ENCODE measurements at places on chromosomes 12 and 14.

GRCh38 chr12:96988919-96989318 is 81.9 kb downstream of the NEDD1 start:
- no peak for DNase-seq

GRCh38 chr12:76242813-76243550 is 105.2 kb downstream of the BBS10 start:
- DNase-seq = no peak

GRCh38 chr14:48382961-48383360 is 707.6 kb upstream of the MDGA2 start:
- no peak for DNase-seq

DNA sequence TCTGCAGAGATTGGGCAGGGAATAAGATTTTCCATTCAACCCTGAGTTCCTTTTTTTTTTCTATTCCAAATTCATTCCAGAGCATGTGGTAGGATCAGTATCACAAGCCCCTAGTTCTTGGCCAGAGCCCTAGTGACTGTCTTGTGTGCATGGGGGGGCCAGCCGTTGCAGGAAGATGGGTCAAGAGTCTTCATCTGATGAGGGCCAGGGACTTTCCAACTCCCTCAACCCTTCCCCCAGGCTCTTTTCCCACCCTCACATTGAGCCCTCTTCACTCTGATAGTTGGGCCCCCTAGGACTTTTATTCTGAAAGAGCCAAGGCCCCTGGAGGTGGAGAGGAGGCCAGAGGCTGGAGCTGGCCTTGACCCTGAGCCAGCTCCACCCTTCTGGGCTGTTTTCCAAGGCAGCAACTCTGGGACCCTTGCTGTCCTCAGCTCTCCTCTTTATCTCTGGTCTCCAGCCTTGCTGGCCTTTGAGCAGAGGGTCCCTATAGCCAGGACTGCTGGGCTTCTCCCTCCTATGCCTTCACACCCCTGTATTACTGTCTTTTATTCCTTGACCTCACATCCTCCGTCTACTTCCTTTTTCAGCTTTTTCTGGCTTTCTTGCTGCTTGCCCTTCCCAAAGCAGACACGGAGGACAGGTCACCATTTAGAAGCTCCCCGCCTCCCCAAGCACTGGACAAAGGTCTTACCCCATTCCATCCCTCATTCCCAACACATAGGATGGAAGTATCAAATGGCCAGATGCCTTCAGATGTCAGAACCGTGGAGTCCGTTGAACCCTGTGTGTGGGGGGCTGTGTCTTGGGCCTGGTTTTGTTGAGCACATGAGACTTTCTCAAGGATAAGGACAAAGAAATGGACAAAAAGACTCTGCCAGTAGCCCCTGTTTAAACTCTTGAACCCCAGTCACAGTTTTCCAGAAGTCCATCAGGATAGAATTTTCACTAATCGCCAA is 5.6 kb downstream of the RBP5 start:
- DNase-seq = no peak

- no peak for DNase-seq
Measured at GRCh38 chr14:32933629-32934072, 5.0 kb upstream of the NPAS3 start.

DNA sequence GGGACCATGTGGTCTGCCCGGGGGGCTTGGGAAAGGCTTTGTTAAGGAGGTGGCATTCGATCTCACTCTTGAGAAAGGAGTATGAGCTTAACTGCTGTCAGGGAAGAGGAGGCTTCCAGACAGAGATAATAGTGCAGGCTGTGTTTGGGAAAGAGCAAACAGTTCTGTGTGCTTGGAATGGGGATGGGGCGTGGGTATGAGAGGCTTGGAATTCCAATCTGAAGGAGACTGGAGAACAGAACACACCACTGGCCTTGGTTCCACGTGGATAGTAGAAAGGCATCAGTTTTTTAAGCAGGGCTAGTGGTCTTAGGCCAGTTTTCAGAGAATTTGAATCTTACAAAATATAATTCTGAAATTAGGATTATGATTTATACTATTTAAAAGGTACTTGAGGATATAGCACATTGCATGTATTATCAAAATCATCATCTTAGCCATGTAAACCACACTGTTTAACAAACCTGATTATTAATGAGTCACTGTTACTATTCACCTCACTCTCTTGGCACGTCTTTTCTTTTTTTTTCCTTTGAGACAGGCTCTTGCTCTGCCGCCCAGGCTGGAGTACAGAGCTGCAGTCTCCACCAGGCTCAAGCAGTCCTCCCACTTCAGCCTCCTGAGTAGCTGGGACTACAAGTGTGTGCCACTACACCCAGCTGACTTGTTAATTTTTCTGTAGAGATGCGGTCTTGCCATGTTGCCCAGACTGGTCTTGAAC is 38.5 kb upstream of the KCNK13 start:
- no peak for DNase-seq

- no peak for DNase-seq
Measured at GRCh38 chr12:6114476-6114870, 10.0 kb downstream of the VWF start.

DNA sequence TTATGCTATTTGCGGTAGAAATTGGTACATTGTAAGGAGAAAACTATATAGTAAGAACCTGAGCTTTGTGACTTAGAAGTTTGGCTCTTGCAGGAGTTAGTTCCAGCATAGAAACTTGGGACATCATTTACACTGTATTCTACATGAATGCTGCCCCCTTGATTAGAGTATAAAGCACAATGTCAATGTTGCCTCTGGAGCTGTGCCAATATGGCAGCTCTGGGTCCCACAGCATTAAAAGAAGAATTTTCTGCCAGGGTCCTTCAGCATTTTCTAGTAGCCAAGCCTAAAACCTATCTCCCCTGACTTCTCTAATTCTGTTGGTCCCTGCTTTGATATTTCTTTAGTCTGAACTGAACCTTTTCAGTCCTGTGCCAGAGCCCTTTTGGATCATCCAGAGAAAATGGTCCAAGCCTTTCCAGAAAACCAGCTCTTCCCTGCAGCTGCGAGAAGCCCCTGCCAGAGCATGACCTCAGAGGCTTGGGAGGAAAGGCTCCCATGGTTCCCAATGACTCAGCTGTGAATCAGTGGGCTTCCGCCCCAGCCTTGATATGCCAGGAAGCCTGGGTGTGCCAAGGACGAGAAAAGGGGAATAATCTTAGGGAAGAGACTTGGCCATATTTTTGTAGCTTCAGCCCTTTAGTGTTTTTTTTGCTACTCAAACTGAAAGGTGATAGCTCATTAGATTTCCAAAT is 43.2 kb downstream of the PLEKHG7 start:
- DNase-seq = no peak

- DNase-seq = no peak
Measured at GRCh38 chr14:101167428-101167827, 263.9 kb upstream of the RTL1 start.

- no peak for DNase-seq
Measured at GRCh38 chr12:65171073-65171472, 1.7 kb downstream of the LEMD3 start.

DNA sequence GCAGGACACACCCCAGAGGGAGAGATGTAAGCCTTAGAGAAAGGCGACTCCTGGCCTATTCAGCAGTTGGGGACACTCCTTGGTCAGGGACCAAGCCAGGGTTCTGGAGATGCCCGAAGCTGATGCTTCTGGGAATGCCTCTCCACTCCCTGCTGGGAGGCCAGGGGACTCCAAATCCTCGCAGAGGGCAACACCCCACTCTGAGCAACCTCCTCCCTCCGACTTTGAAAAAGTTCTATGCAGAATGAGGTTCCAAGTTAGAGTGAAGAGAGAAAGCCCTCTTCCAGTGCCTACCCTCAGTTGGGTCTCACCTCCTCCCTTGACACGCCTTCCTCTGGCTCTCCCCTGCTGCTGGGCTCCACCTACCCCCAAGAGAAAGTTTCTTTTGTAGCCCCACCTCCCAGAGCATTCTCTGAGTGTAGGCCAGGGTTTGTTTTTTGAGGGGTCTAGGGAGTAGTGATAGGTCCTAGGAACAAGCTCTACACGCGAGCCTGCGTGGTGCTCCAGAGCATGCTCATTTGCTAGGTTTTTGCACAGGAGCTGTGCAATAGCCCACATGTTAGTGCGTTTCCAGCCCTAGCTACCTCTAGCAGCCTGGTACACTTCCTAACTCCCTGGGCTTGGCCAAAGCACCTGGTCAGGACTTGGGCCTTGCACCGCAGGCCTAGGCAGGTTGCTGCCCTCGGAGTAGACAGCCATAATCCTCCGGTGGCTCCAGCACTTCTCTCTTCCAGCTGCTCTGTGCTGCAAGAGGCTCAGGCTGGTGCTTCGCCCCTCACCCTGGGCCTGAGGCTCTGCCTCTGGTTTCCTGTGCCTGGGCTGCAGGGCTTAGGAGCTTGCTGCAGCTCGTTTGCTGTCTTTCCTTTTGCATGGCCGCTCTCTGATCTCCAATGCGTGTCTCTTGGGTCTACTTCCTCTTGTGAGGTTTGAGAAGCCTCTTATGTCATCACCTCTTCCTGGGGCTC is 590 bp upstream of the CEBPE start:
- DNase-seq = peak; percentile 29

DNA sequence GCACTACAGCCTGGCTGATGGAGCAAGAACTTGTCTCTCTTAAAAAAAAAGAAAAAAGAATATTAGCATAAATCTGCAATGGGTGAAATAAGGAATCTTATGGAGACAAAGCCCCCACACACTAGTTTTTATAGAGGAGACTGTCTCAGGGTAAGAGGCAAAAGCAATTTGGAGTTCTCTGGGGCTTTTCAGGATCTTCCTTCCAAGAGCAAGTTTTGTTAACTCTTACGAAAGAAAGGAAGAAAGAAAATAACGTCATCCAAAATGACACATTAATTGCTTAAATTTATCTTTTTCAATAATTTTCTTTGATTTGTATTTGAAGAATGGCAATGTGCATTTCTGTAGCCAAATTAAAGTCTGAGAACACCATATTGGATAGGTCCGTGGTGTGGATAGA is 3.8 kb downstream of the PDE6H start:
- no peak for DNase-seq

- no peak for DNase-seq
Measured at GRCh38 chr12:51714666-51715065, 123.6 kb downstream of the SCN8A start.

DNA sequence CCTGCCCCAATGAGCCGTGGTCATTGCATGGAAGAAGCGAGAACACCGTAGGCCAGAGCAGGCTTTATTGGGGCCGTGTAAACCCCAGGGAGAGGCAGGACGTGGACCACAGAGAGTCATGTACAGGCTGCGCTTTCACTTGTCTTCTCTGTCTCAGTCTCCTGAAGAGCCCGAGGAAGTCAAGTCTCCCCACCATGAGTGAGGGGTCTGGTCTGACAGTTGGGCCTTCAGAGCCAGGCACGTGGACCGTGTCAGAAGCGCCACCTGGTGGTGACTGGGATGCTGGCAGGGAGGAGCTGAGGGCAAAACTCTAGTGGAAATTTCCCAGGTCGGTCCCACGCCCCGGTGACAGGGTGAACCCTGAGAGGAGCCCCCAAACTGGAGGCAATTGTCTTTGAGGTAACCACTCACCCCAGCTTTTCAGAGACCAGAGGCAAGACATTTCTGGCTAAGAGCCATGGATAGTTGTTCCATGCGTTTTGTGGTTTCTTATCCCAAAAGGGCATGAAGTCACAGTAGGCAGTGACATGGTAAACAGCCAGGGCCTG is 17.4 kb downstream of the RPS6KL1 start:
- peak; percentile 49 for DNase-seq

- no peak for DNase-seq
Measured at GRCh38 chr12:219891-220352, 6.0 kb upstream of the SLC6A12 start.

- DNase-seq = no peak
Measured at GRCh38 chr12:79187032-79187431, 322.5 kb downstream of the SYT1 start.

GRCh38 chr12:26192142-26192541 is 3.2 kb upstream of the SSPN start:
- no peak for DNase-seq

GRCh38 chr14:56794557-56795283 is 15.6 kb downstream of the OTX2 start:
- DNase-seq = no peak

- no peak for DNase-seq
Measured at GRCh38 chr12:14769466-14769968, 33.8 kb downstream of the WBP11 start.

GRCh38 chr12:60415351-60415750 is 819.5 kb downstream of the SLC16A7 start:
- no peak for DNase-seq

- DNase-seq = no peak
Measured at GRCh38 chr12:63226792-63227463, 75.9 kb upstream of the AVPR1A start.

- DNase-seq = no peak
Measured at GRCh38 chr12:47149146-47149545, 69.4 kb upstream of the AMIGO2 start.

DNA sequence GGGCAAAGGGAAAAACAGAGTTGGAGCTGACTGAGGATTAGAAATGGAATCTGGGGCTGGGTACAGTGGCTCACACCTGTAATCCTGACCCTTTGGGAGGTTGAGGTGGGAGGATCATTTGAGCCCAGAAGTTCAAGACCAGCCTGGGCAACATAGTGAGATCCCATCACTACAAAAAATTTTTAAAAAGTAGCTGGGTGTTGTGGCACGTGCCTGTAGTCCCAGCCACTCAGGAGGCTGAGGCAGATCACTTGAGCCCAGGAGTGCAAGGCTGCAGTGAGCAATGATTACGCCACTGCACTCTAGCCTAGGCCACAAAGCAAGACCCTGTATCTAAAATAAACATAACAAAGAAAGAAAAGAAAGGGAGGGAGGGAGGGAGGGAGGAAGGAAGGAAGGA is 14.9 kb upstream of the DCP1B start:
- DNase-seq = no peak

DNA sequence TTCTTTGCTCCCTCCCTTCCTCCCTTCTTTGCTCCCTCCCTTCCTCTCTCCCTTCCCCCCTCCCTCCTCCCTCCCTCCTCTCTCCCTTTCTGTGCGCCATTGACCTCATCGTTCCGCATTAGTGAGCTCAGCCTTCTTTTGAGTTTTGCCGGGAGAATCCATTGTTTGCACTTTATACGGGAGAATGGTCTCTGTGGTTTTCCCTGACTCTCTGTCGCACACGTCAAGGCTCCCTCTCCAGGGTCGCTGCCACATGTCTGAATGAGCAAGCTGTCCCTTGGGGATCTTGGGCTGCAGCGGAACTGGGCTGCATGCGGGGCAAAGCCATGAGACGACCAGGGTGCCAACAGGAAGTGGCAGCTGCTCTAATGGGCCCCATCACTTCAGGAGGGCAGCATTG is 118.5 kb downstream of the GLT1D1 start:
- no peak for DNase-seq

- DNase-seq = no peak
Measured at GRCh38 chr14:70442750-70443149, 9.2 kb upstream of the ADAM21 start.

GRCh38 chr12:50017641-50018040 is 7.7 kb downstream of the RACGAP1 start:
- no peak for DNase-seq

GRCh38 chr14:58941629-58942028 is 246.8 kb upstream of the DAAM1 start:
- no peak for DNase-seq

- DNase-seq = no peak
Measured at GRCh38 chr12:122063694-122064024, 14.9 kb upstream of the MLXIP start.

DNA sequence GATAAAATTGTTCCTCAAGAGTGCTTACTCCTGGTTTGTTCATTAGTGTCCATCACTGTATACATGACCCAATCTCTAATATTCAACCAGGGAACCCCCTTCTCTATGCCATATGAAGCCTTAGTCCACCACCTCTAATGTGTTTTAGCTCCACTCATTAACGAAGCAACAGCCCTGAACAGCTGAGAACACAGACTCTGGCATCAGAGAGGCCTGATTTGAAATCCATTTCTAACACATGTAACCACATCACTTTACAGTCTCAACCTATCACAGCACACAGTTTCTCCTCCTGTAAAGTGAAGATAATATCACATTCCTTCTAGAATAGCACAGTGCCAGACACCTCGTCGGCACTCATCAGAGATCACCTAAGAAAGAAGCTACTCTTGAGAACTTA is 64.3 kb downstream of the C2CD5 start:
- no peak for DNase-seq
